HCT116 (cell line): ENCODE measurements at places on chromosomes 1 and 21. TPM values are rescaled to one million over a fixed set of nuclear protein-coding genes. Genes with fewer than 3 reads are reported as not detected.
A peak's percentile ranks its signal among the peaks of the same experiment; 100 is the strongest.

DNA sequence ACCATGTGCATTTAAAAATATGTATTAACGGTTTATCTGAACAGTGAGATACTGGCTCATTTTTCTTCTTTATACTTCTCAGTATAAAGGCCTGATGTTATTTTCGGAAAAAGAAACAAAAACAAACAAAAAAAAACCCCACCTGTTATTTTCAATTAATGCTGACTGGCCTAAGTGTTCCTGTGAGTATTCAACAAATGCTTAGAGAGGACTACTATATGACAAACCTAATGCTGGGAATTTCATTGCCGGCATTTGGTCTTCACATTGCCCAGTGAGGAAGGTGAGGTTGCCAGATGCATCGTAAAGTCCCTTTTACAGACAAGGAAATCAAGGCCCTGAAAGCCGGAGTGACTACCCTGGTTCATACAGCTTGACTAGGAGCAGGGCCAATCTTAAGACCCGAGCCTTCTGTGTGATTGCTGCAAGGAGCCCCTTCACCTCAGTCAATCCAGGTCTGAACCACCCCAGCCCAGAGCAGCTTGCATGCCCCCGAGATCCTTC lies 599 bp downstream of the MRPL24 start:
- DNase-seq, result no peak

GRCh38 chr1:62823556-62823955 lies 39.6 kb downstream of the ATG4C start:
- DNase-seq, result no peak

DNA sequence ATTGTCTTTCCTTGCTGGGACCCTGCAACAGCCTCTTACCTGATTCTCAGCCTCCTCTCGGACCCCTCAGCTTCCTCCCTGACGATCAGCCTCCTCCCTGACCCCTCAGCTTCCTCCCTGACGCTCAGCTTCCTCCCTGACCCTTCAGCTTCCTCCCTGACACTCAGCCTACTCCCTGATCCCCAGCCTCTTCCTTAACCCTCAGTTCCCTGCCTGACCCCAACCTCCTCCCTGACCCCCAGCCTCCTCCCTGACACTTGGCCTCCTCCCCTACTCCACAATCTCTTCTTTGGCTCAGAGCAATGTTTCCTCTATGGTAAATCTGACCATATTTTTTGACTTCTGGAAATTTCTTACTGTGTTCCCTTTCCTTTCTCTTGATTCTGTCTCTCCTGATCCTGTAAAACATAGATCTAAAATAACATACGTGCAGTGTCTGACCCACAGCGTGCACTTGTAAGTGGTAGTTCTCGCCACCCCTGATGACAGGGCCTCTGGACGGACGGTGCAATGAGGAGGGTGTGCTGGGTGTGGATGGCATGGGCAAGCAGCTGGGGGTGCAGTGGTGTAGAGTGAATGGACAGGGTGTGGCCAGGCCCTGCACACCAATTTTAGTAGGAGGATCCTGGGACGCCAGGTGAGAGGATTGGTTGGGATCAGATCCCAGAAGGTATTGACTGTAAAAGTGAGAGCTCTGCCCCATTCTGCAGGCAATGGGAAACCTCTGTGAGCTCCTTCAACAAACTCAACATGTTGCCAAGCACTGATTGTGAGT lies 264.1 kb downstream of the FOXD2 start:
- DNase-seq, result no peak

DNA sequence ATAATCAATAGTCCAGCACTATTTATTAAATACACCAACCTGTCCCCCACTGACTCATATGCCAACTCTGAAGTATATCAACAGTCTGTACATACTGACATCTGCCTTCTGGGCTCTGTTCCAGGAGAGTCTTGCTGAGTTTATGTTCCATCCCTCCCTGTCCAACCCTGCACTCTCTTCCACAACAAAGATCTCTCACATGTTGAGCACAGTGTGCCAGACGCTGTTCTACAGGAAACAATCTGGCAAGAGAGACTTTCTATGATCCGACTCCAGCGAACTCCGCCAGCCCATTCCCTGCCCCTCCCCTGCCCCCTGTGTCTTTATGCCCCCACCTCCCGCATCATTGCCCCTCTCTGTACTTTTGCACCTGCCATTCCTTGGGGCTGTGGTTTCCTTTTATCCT lies 3.4 kb downstream of the LACTBL1 start:
- no peak for DNase-seq

Gene DENND2C
- total RNA-seq, result 3.6 TPM

Gene SH2D1B
- 0.12 TPM for total RNA-seq

- DNase-seq, result no peak
Observed at GRCh38 chr1:36139521-36139920, 9.8 kb downstream of the TRAPPC3 start.

Gene HSD3B1
- not detected for total RNA-seq

DNA sequence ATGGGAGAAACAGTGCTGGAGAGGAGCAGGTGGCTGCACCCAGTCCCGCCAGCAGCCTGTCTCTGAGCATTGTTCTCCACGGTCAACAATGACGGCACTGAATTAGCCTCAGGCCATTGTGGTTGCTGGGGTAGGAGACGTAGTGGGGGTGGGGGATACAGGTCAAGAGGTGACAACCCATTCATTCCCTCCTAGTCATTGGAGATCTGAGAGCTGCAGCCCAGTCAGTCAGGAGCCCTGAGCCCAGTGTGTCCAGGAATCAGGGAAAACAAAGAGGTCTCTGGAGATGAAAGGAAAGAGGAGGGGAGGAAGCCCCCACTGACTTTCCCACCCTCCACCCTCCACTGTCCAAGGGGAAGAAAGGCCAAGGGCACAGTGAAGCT lies 15.3 kb downstream of the SMIM12 start:
- DNase-seq, result no peak

Gene ENO1
- total RNA-seq, result 2,334 TPM

Gene CKS1B
- 229 TPM for total RNA-seq

Gene PRR9
- total RNA-seq, result not detected

- no peak for DNase-seq
Observed at GRCh38 chr21:42049578-42050430, 21.3 kb upstream of the UMODL1 start.

GRCh38 chr1:202639500-202639899 lies 70.8 kb downstream of the SYT2 start:
- no peak for DNase-seq

GRCh38 chr1:47881505-47882442 lies 115.4 kb downstream of the TRABD2B start:
- DNase-seq, result no peak

- DNase-seq, result no peak
Observed at GRCh38 chr1:240765732-240766363, 153.9 kb upstream of the GREM2 start.

- no peak for DNase-seq
Observed at GRCh38 chr1:150696590-150696989, 364 bp downstream of the GOLPH3L start.

DNA sequence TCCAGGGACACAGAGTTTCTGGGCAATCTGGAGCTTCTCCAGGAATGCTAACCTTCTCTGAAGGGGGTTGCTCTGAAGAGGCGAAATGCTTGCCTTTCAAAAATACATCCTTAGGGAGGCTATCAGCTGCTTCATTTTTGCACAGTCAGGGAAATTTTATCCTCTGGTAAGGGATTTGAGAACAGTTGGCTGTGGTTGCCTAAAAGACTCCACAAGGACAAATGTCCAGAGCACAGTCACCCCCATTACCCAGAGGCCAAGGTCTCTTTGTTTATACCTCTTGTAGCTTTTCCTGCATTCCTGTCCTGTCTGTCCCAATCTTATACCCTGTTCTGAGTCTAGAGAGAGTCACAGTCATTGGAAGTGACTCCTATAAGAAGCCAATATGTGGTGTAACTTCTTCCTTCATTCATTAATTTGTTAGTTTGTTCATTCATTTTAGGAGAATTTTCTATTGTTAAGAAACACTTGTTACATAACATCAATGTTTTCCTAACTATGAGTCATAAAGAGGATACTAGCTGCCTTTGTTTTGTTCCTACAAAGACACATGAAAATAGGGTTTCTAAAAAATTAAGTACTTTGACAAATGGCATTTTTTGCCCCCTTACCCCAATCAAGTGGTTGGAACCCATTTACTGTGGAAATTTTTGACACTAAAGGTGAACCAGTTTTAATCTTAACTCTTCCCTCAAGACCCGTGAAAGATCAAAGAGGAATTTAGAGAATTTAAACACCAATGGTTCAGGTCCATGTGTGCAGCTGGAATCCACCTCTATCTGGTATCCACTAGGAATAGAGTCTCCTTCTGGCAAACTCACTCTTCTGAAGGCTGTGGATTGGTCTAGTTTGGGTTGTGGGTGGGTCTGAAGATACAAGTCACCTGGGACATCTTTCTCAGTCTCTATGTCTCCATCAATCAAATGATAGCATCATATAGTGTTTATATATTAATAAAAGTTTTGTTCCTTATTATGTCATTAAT lies 47.1 kb downstream of the GPR88 start:
- no peak for DNase-seq

DNA sequence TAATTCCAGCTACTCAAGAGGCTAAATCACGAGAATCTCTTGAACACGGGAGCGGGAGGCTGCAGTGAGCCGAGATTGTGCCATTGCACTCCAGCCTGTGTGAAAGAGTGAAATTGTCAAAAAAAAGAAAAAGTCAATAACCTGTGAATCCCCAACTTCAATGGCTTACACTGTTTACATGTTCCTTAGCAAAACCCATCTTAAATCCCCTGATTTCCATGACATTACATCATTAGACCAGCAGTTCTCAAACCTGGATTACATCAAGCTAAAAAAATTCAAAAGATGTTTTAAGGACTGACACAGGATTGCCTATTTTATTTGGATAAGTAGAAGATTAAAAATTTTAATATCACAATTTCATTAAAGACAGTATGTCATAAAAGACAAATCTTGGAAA lies 12.4 kb downstream of the GPBP1L1 start:
- DNase-seq, result no peak

Gene RORC
- total RNA-seq, result 1.3 TPM

- DNase-seq, result no peak
Observed at GRCh38 chr1:15282810-15283474, 35.9 kb downstream of the FHAD1 start.

DNA sequence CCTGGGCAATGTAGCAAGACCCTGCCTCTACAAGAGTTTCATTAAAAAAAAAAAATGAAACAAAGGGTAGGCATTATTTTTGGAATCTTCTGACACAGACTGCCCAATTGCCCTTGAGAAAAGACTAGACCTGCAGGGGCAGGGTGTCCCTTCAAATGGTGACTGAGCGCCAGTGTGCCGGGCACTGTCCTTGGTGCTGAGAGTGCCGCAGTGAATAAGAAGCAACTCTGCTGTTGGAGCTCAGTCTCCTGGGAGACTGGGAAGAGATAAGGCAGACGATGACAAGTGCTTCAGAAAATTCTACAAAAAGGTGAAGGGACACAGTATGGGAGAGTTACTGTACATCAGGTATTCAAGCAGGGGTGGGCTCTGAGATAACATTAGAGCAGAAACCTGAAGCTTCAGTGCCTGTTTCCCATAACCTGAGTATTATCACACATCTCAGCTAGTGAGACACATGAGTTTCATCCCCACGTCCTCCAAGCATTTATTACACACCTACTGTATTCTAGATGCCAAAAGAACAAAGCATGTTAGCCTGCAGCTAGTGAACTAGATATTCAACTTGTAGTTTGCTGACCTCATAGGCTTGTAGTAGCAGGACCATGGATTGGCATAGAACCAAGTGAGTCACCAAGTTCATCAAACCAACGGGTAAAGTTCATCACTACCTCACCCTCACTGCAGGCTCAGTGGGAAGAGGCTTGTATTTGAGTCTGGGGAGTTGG lies 18.4 kb upstream of the RPL11 start:
- DNase-seq, result no peak

Gene NFYC
- total RNA-seq, result 63.3 TPM

- DNase-seq, result no peak
Observed at GRCh38 chr1:42928859-42929258, 29.8 kb downstream of the SLC2A1 start.

DNA sequence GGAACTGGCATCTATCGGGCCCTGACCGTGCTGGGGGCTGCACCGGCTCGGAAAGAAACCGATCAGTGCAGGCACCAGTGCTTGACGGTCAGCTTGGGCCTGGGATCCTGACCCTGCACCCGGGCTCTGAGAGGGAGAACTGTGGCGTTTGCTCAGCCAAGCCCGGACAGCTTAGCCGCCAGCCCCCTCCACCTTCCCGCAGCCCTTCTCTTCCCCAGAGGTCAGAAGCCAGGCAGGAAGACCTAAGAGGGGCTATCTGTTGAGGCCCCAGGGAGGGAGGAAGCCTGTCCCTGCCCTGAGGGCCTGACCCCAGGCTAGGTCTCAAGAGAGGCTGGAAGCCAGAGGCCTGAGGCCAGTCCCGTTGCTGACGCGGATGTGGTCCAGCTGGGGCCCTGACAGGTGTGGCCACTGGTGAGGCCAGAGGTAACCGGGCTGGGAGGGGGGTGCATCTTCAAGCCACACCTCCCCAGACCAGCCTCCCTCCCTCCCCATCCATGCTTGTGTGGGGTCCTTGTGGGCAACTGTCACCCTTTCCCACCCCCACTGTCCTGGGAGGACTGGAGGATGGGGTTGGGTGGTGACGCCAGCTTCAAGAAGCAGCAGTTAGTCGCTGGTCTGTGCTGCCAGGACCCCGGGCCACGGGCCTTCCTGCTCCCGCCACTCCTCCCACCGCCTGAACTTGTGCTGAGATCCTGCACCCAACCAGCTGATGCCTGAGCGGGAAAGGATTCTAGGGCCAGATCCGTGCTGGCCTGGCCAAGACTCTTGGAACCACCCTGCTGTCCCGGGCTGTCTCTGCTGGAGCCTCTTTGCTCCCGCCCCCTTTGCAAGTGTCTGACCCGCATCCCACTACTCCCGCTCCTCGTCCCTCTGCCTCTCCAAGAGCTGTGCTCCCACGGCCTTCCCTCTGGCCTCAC lies 2.6 kb upstream of the DVL1 start:
- no peak for DNase-seq

Gene PPIAL4G
- not detected for total RNA-seq

GRCh38 chr1:15678578-15678977 lies 5.5 kb upstream of the PLEKHM2 start:
- DNase-seq, result peak; percentile 45

Gene GJC2
- 0.76 TPM for total RNA-seq

DNA sequence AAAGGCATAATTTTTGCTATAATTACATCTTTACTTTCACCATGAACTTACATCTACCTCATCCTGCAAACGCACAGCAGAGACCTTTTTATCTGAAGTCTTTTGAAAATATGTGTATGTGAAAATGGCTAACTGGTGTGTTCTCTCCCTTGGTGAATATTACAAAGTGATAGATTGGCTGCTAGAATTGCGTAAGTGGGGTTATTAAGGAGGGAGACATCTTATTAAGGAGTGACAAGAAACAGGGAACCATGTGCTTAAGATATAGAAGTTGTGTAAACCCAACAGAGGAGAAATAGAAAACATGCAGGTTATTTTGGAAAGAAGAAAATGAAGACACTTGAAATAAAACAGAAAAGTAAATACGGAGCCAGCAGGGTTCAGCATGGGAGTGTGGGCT lies 7.8 kb downstream of the KCNJ15 start:
- DNase-seq, result no peak
